ENCODE measurements at places on chromosomes 13 and 19.

DNA sequence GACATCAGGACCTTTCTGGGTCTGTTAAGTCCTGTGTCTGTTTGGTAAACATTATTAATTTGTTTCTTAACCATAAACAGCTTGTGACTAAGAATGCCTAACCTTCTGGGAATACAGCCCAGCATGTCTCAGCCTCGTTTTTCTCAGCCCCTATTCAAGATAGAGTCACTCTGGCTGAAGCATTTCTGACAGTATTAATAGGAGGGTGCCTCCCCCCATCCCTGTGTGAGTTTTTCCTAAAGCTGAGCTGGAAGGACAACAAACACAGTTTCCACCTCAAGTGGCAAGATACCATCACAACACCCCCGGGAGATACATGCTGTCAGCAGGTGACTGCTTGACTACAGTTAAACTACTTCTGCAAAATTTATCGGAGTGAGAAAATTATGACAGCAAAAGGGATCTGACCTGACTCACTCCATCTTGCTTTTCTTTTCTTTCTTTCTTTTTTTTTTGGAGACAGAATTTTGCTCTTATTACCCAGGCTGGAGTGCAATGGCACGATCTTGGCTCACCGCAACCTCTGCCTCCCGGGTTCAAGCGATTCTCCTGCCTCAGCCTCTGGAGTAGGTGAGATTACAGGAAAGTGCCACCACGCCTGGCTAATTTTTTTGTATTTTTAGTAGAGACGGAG lies 59.3 kb upstream of the ABCC4 start:
- no peak for DNase-seq

DNA sequence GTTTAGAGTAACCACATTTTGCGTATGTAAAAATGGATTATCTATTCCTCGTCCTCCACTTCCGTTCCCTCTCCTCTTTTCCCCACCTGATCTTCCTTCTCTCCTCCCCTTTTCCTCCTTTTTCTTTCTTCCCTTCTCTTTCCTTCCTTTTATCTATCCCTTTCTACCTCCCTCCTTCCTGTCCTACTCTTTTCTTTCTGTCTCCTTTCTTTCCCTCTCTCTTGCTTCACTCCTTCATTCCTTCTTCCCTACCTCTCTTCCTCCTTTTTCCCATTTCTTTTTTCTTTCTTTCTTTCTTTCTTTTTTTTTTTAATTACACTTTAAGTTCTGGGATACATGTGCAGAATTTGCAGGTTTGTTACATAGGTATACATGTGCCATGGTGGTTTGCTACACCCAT lies 688.4 kb upstream of the GPC6 start:
- DNase-seq, result no peak

- DNase-seq, result peak; percentile 6
Observed at GRCh38 chr13:45728759-45729158, 26.6 kb downstream of the CBY2 start.

DNA sequence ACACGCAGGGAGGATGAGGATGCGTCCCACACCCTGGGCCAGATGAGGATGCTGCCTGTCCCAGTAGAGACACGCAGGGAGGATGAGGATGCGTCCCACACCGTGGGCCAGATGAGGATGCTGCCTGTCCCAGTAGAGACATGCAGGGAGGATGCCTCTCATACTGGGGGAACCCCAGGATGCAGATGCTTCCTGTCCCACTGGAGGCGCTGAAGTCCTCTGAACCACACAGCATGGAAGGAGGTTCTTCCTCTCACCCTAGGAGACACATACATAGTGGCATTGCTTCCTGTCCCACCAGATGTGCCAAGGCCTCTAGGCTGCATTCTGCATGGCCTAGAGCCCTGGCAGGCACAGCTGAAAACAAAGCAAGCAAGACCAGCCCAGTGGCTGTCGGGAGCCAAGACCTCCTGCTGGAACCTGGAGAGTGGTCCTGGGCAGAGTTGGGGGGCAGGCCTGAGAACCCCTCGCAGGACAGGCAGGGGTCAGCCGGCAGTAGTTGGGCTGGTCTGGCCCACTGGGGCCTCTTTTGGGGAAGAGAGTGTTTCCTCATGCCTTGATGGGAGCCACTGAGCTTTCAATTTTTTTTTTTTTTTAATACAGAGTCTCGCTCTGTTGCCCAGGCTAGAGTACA lies 4.3 kb downstream of the HPN start:
- peak; percentile 54 for DNase-seq

GRCh38 chr19:48624791-48625723 lies 5.8 kb downstream of the SPHK2 start:
- DNase-seq, result no peak

DNA sequence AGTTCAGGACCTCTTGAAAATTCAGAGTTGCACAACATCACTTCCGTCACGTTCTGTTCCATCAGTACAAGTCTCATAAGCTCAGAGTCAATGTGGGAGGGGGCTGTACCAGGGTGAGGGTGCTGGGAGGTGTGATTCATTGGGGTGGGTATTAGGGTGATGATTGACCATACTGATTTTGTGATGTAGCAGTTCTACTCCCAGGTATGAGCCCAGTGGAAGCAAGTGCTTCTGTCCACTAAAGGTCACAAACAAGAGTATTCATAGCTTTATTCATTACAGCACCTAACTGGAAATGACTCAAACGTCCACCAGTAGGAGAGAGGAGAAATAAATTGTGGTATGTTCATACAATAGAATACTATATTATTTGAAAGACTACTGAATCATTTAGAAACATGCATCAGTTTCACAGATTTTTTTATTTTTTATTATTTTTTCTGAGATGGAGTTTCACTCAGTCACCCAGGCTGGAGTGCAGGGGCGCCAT lies 12.1 kb upstream of the UPF3A start:
- DNase-seq, result no peak

DNA sequence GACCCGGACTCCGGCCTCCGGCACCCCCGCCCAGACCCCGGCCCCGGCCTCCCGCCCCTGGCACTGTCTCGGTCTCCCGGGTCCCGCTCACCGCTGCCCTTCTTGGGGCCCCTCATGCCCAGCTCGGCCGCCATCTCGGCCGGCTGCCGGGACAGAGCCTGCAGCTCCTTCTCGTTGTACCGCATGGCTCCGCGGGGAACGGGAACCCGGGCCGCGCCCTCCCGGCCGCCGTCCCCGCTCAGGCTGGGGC lies 140 bp downstream of the PLEKHJ1 start:
- no peak for DNase-seq

GRCh38 chr19:58407658-58408151 lies 744 bp upstream of the ZNF584 start:
- no peak for DNase-seq

GRCh38 chr19:44498988-44499387 lies 1.3 kb downstream of the ZNF180 start:
- no peak for DNase-seq

DNA sequence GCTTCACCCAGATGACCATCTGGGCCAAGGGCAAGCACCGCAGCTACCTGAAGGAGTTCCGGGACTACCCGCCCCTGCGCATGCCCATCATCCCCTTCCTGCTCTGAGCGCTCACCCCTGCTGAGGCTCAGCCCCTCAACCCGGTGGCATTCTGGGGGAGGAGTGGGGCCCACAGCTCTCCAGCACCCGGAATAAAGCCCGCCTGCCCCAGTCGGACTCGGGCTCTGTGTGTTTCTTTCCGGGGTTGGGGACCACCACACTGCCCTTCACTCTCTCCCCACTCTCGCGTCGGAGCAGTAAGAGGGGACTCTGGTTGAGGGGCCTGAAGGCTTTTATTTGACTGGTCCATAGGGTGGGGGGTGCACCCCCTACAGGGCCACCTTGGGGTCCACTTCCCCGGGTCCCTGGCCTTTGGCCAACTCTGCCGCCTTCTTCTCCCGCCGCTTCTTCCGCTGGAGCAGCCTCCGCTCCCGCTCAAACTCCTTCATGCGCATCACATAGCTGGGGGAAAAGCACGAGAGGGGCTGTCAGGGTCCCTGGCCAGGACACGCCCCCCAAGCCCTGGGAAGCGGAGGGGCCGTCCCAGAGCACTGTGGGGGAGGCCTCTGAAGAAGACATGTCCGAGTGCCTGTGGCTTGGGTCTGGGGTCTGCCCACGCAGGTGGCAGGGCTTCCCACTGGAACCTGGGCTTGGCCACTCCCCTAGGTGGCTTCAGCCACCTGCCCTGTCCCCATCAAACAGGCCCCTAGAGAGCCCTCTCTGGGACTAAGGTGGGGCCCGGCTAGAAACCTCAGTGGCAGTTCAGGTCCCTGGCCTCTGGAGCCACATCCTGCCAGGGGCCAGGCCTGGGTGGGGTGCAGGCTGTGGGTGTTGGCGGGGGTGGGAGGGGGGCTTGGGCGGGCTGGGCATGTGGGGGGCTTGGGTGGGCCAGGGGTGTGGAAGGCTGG lies 5.8 kb downstream of the NDUFB7 start:
- DNase-seq, result no peak

GRCh38 chr19:48656840-48657474 lies 11.0 kb upstream of the CA11 start:
- no peak for DNase-seq

Data from stimulated activated CD4-positive, alpha-beta T cell treated with anti-CD3 and anti-CD28 coated beads, Interleukin-1b, Interleukin-23, amount 100 ng/mL, for 48 hours (primary cell).